NCI-H2107 (cell line): ENCODE measurements at places on chromosomes 2 and 18.

GRCh38 chr18:59605633-59606192 is 91.5 kb downstream of the CCBE1 start:
- no peak for DNase-seq

DNA sequence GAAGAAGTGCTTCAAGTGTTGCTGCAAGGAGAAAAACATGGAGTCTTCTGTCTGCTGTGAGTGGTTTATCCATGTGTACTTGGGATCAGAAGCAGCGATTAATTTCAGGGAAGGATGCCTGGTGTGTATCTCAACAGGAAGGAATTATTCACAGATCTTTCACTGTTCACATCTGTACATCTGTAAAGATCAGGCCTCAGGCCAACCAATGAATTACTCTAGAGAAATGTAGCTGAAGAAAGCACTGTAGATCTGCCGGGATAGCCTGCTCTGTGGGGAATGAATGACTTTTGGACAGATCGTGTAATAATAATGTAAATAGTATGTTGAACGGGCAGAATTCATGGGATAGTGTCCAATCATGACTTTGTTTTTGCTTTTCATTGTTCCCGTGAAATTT is 54.0 kb upstream of the SPP2 start:
- DNase-seq: no peak

DNA sequence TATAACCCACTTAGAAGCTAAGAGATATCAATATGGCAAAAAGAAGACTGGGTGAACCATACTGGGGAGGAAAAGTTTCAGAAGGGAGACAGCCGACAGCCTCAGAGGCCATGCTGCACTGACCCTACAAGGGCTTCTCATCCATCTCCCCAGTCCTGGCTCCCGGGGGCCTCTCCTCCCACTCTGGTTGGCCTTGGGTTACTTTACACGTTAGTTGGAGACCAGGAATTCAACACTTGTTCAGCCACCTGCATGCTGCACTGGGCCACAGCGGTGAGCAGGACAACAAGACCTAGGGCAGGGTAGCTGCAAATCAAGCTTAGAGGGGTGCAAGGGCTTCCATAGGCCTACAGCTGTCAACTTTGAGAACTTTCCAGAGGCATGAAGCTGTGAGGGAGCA is 28.6 kb upstream of the IL1R2 start:
- DNase-seq: no peak

GRCh38 chr2:239460780-239461179 is 60.0 kb upstream of the HDAC4 start:
- no peak for DNase-seq

- no peak for DNase-seq
Observed at GRCh38 chr2:168603439-168603961, 147.4 kb downstream of the CERS6 start.

DNA sequence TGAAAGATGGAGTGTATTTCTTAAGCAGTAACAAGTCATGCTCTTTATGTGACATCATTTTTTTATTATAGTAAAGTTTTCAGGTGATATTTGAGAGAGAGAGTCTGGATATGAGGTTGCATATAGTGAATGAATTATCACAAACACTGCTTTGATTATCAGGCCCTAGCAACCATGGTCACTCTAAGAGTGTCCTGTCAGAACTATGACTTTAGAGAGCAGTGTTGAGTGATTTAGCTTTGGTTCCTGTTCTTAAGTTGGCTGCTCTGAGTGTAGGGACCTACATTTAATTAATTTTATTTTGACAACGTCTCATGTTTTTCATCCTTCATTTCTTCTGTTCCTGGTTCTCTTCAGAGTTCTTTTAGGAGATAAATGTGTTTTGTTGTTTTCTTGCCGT is 275.5 kb downstream of the KCNJ3 start:
- DNase-seq: no peak

- DNase-seq: no peak
Observed at GRCh38 chr2:42216694-42217093, 47.5 kb downstream of the EML4 start.

DNA sequence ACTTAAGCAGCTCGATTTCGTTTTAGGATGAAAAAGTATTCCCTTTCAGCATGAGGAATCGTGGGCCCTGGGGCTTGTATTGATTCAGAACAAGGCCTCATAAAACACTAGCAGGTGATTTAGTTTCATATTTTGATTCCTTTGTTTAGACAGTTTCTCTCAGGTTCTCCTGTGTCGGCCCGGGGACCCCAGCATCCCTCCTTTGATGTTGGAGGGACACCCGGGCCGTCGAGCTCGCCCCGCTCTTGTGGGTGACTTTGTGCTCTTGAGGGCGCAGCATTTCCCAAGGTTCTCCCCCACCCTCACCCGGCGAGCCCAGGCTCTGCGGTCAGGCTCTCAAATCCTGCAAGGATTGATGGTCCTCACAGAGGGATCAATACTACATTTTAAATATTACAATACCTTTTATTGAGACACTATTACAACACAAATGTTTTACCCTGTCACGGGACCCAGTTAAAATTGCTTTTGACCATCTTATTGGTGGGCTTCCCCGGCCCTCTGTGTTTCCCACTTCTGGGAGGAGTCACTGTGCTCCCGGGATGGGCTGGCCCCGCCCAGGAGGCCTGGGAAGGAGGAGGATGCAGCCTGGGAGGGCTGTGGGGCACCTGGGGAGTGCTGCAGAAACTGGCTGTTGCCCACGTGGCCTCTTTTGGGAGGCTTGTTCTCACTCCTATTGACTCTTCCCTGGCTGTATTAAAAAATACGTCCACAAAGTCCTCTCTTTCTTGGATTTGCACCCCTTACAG is 222.6 kb downstream of the INSIG2 start:
- DNase-seq: no peak

GRCh38 chr2:241354668-241355658 is 1.1 kb upstream of the FARP2 start:
- peak; percentile 70 for DNase-seq

GRCh38 chr2:69385443-69386151 is 1.4 kb downstream of the GFPT1 start:
- DNase-seq: no peak

DNA sequence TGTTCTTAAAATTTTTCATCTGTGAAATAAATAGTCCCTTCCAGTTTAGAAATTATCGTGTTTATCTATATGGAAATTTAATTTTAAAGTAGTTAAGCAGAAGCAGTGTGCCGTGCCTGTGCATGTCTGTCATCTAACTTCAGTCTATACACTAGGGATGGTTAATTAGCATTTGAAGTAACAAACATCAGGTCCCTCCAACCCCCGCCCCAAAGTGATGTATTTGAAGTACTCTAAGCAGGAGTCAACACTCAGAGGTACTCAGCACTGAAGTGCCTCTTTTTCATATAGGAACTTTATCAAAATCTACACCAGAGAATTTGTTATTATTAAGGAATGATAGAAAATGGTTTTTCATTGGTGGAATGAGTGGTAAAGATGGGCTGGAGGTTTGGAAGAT is 33.0 kb downstream of the LANCL1 start:
- no peak for DNase-seq

GRCh38 chr2:54939446-54940118 is 110.7 kb downstream of the RTN4 start:
- no peak for DNase-seq

- no peak for DNase-seq
Observed at GRCh38 chr2:22946553-22946952, 438.4 kb upstream of the KLHL29 start.

DNA sequence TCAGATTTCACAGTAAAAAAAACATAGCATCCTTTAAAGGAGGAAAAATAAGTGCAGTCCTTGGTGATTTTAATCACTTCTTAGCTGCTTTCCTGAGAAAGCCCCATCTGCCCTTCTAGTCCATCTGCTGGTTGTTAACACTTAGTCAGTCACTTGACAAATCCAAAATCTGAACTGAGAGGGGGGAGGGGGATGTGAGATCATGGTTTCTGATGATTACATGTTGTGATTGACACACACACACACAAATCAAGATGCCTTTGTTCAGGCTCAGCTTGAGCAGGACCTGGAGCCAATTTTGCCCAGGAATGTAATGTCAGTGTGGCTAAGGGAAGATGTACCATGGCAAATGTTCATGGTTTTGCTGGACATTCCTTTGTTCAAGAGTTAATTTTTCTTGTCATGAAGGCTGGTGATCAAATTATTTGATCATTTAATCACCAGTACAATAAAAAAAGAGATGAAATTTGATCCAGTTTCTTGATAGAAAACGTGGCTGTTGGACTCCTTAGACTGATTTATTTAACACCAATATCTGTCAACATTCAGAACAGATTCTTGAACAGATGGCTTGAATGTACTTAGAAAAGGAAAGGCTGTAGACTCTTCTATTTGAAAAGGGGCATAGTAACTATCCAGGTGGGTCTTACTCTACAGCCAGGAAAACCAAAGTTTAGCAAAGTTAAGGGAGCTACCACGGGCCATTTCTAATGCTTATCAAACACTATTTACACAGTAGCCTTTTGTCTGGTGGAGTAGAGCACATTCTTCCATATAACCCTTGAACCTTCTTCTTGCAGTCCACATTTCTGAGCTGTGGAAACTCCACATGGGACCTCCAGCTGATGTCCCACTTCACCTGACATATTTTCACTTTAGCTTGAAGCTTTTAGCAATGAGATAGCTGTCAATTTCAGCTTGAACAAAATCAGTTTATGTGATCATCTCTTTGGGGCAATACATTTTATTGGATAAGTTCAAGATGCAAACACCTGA is 408.7 kb downstream of the PIK3C3 start:
- DNase-seq: no peak

- DNase-seq: no peak
Observed at GRCh38 chr2:123870206-123870880, 154.7 kb upstream of the CNTNAP5 start.

DNA sequence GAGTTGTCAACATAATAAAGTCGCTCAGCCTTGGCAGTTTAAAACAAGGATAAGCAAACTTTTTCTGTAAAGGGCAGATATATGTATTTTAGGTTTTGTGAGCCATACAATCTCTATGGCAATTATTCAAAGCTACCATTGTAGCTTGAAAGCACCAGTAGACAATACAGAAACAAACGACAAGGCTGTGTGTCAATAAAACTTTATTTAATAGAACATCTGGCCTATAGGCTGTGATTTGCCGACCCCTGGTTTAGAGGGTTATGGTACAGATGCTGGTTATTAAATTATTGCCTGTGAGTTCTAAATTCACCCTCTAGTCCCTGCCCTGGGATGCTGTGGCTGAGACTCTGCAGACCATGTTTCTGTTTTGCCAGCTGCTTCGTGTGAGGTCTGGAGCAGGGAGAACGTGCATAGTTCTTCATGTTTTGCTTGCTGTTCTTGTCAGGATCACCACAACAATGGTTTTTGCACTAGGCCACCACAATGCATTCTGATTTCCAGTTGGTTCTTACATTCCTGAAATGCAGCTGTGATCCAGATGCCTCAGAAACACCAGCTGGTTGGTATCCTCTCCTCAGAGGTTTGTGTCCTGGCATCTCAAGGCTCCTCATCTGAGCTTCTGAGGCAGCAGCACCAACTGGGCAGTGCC is 46.6 kb downstream of the ICOS start:
- no peak for DNase-seq

DNA sequence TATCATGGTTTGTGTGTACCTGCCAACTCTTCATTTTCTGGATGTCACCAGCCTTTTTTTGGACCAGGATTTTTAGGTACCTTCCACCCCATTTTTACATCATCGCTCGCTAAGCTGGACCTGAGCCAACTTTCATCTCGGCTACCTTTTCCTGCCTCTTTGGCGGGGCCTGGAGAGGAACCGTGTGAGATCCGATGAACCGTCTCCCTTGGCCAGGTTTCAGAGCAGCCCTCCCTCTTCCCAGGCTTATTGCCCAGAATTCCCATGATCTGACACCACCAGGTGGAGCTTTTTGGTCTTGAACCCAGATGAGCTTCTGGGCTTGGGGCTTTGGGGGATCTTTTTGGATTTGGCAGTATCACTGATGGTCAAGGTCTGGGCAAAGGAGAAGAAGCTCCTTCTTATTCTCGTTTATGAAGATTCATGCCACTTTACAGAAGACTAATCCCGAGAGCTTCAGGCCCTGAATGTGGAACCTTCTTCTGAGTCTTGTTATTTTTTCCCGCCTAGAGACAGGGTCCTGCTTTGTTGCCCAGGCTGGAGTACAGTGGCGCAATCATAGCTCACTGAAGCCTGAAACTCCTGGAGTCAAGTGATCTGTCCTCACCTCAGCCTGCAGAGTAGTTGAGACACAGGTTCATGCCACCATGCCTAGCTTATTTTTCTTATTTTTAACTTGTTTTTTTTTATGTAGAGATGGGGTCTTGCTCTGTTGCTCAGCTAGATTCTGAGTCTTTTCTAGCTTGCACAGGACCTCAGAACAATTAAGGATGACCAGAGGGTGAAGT is 50.4 kb downstream of the GATA6 start:
- DNase-seq: no peak

GRCh38 chr2:223760838-223761502 is 76.4 kb downstream of the AP1S3 start:
- DNase-seq: no peak

DNA sequence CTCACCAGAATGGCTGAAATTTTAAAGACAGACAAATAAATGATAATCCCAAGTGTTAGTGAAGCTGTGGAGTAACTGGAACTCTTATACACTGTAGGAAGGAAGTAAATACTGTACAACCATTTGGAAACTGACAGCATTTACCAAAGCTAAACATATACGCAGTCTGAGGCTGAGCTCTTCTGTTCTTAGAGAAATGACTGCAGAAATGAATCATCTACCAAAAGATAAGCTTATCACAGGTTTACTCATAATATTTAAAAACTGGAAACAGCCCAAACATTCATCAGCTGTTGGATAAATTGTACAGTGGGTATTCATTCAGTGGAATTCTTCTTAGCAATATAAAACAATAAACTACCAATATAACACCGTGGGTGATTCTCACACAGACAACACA is 218.2 kb upstream of the RAB12 start:
- no peak for DNase-seq

- DNase-seq: no peak
Observed at GRCh38 chr2:234502285-234502918, 5.5 kb upstream of the ARL4C start.

DNA sequence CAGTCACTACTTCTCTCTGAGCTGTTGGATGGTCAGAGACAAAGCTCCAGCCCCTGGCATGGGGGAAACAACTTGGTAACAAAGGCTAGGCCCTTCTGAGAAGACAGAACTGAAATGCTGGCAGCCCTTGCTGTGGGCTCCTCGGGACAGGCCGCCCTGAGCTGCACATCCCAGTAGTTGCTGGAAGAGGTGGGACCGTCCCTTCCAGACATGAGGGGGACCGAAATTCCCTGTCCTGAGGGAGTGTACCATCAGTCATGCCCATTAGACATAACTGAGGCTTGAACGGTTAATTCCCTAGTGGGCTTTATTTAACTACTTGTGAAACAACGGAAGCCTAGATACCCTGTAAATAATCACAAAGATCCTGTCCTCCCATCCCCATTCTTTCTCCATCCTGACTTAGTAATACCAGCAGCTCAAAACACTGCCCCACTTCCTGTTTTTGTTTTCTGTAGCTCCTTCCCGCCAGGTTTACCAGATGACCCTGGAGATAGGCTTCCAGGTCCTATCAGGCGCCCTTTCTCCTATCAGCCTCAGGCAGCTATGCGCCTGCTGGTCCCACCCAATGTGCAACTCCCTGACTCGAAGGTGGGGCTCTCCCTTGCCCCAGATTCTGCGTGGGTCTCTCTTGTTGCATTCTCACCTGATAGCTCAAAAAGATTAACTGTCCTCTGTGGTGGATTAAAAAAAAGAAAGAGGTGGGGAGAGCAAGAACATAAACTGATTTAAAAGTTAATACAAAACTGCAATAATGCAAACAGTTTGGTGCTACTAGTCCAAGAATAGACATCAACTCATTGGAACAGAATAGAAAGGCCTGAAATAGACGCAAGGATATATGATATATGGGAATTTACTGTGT is 37.0 kb upstream of the NT5DC4 start:
- DNase-seq: no peak
